ENCODE measurements at places on chromosomes 5 and 9. TPM values are rescaled to one million over a fixed set of nuclear protein-coding genes. Genes with fewer than 3 reads are reported as not detected.
A peak's percentile ranks its signal among the peaks of the same experiment; 100 is the strongest.

PCDHGA9 gene
- 2.2 TPM for total RNA-seq

DNA sequence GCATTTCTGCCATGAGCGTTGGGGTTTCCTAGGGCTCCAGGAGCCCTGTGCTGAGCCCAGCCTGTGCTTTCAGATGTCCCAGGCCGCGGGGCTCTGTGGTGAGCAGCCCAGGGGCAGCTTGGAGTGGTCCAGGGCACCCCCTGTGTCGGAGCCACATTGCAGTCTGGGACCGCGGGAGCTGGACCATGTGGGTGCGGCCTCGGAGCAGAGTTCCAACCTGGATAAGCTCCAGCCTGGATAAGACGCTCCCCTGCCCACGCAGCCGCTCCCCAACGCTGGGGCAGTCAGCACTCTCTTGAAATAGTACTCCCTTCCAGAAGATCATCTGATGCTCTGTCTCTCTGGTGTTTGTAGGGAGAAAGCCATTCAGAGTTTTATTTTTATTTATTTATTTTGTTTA lies 111.1 kb downstream of the WNK2 start:
- DNase-seq: no peak

DNA sequence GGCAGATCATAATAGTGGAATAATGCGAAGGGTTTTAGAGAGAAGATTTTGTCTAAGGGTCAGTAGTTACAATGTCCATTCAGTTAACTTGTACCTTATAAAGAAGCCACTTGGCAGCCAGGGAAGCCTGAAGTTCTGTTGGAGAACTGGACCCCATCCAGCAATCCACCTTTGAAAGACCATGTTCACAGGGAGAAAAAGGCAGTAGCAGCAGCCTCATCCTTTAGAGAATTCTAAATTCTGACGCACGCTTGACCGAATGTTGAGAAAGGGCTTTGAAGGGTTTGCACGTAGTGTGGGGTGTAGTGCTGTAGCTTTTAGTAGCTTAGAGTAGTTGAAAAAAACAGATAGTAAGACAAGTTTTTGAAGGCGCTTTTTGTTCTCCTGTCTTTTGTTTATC lies 42.8 kb downstream of the MCCC2 start:
- DNase-seq: peak; percentile 62

INSL4 gene
- total RNA-seq: not detected

HTR1A gene
- not detected for total RNA-seq

POMT1 gene
- total RNA-seq: 31.1 TPM
